AG04449 (cell line): ENCODE measurements at places on chromosomes 16 and 17.

DNA sequence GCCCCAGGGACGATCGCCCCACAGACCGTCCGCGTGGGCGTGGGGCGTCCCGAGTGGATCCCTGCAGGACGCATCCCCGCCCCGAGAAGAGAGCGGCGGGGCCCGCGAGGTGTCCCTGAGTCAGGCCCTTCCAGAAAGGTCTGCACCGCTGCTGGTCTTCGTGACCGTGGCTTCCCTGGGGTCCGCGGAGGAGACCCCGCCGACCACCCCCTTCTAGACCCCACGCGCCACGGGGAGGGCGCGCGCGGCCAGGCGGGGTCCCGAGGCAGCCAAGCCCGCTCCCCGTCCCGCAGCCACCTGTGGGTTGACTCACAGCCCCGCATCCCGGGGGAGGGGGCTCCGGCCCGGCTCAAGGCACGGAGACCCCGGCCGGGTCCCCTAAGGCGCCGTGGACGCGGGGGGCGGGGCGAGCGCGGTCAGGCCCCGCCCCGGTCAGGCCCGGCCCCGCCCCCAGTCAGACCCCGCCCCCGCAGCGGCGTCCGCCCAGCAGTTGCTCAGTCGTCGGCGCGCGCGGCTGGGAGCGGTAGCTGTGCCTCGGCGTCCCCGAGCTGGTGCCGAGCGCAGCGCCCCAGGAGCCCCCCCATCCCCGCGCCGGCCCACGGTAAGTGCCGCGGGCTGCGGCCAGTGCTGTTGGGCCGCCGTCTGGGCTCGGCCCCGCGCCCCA lies at the start of gene BAIAP3:
BAIAP3 (plus strand) TSS at position 497 of the 664 bp plus-strand sequence. CDS start 4,905 bp downstream, outside the sequence.
- DNase-seq, result no peak

GRCh38 chr16:50297301-50298074 lies 31.1 kb downstream of the ADCY7 start:
- no peak for DNase-seq

- no peak for DNase-seq
Observed at GRCh38 chr17:9902120-9902519, 3.0 kb downstream of the RCVRN start.

- DNase-seq, result no peak
Observed at GRCh38 chr17:82325286-82326180, 8.0 kb downstream of the SECTM1 start.

GRCh38 chr17:63944736-63945499 lies 12.8 kb upstream of the CD79B start:
- DNase-seq, result no peak

DNA sequence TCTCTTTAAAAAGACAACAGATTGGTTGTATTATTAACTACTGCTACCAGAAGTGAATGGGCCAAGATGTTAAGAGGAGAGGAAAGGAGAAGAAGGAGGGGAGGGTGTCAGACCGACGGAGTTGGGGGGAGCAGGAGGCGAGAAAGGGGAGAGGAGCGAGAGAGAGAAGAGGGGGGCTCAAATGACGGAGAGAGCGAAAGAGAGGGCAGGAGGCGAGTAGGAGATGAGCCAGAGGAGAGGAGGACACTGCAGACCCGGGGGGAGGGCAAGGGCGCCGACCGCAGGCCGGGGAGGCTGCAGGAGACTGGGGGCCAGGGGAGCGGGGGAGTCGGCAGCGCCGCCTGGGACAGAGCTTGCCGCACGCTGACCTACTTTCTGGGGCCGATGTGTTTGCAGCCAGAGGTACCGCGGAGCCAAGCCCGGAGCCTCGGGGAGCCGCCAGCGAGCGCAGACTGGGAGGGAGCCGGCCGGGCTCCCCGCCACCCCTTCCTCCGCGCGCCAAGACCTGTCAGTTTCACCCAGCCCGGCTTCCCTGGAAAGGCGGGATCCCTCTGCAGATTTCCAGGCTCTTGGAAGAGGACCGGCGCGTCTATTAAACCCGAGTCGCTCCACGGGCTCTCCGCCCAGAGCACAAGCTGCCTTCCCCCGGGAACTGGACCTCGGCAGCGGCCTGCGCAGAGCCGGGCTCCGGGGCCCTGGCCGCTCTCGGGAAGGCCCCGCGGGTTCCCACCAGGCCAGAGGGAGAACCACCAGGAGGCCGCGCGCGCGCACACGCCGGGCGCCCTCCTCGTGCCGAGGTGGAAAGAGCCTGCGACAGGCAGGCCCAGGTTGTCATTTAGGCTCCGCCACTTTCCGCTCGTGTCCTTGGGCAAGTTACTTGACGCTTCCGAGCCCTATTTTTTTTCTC lies 74.6 kb downstream of the CMC2 start:
- DNase-seq, result no peak

DNA sequence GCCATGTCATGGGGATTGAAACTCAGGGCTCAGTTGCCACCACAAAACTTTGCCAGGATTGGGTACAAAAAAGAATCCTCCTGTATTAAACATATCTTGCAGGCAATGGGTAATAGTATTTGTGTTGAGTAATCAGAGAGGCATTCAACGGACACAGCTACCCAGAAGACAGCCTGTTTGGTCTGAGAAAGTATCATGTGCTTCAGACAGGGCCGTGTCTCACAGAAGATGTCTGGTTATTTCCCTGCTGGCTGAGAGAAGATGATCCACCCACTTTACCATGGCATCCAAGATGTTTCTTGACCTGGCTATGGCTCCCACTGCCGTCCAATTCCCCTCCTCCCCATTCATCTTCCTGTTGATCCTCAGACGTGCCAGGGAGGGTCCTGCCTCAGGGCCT lies 304.3 kb upstream of the XYLT1 start:
- DNase-seq, result no peak

DNA sequence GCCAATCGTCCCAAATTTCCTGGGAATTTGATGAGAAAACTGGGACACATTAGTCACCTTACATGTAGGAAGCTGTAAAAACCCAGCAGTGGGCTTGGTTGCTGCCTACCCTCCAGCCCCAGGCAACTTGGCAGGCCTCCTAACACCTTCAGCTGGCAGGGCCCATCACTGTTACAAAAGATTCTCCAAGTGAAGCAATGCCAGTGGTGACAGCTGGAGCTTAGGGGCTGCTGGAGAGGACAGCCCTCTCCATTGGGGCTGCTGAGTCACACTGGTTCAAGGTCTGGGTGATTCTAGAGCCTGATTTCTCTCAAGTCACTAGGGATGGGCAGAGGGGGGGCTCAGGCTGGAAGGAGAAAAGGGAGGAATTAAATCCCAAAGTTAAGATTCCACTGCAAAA lies 180.6 kb downstream of the COPRS start:
- no peak for DNase-seq

GRCh38 chr17:4810696-4811290 lies 3.8 kb downstream of the PLD2 start:
- no peak for DNase-seq

DNA sequence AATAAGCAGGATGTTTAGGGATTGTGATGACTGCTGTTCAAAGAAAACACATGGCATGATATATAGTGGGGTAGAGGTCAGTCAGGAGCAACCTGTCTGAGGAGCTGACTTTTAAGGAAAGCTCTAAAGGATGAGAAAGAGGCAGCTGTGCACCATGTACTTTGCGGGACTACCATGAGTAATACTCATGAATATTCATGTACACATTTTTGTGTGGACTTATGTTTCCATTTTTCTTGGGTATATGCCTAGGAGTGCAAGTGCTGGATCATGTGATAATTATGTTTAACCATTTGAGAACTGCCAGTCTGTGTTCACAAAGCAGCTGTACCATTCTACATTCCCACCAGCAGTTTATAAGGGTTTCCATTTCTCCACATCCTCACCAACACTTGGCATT lies 35.8 kb downstream of the BEAN1 start:
- no peak for DNase-seq

DNA sequence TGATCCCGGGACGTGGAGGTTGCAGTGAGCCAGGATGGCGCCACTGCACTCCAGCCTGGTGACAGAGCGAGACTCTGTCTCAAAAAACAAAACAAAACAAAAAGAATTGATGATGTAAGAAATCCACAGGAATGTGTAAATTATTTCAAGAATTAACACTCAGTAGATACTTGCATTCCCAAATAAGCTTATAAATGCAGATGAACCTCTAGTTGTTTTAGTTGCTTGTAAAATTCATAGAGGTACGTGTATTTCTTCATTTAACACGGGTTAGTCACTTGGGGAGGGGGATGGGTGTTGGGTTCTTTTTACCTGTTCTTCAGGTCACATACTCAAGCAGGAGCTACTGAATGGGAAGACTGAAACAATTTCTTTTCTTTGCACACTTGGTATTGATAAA lies 55.7 kb upstream of the FBXO47 start:
- no peak for DNase-seq

- no peak for DNase-seq
Observed at GRCh38 chr16:5333991-5334390, 236.4 kb upstream of the EEF2KMT start.

DNA sequence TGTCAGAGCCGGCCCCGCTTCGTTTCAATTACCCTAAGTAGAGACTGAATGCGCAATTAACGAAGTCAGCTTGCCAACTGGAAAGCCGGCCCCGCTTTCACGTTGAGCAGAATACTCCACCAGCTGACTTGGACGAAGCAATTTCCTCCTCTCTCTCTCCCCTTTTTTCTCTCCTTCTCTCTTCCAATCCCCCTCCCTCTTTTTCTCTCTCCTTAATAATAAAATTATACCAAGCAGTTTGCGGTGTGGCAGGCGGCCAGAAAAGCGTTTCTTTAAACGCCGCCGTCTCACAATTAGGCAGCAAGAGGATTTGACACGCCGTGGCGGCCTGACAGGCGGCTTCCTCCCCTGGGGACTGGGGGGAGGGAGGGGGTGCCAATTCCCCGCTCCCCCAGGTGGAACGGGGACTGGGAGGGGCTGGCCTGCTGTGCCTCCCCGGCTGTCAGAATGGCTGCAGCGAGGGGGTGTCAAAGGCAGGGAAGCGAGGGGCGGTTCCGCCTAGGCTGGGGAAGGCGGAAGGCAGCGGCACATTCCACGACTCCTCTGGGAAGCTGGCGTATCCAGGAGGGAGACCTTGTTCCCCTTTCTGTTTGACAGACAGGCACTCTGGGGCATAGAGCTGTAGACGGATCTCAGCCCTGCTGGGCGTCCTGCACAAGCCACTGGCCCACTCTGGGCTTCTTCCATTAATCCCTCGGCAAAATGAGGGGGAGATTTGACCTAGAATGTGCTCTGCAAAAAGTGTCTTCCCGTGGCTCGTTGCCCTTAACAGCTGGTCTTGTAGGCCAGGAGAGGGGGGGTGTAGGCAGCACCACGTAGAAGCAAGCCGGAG lies 52.7 kb downstream of the SREBF1 start:
- no peak for DNase-seq

DNA sequence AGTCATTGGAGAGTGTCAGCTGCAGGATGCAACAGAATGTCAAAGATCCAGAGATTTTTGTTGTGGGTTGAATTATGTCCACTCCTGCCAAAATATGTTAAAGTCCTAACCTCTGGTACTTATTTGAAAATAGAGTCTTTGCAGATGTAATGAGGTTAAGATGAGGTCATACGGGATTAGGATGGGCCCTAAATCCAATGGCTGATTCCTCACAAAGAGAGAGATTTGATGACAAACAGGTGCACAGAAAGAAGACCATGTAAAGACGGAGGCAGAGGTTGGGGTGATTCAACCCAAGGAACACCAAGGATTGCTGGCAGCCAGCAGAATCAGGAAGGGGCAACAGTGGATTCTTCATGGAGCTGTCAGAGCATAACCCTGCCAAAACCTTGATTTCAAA lies 34.5 kb upstream of the USP22 start:
- no peak for DNase-seq

DNA sequence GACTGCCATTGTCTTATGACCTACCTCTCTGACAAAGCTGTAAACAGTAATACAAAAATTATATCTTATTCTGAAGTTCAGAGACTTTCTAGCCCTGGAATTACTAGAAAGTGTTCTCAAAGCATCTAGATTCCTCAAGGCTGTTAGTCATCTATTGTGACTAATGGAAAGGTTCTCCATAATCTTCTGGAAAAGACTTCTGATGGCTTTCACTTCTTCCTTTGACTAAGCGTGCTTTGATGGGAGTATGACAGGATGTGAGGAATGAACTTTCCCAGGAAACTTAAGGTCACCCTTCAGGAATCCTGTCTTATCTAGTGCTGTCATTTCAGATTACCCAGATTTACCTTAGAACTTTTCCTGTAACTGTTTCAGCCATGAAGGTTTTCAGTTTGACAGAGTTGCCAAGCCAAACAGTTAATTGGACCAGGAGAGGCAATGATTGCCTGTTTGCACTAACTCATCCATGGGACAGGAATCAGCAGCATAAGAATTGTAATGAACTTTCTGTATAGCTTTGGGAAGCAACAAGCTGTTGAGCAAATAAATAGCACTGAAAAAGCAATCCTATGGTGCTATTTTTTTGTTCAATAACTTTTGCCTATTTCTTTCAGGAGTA lies 43.5 kb downstream of the AP2B1 start:
- DNase-seq, result no peak

- no peak for DNase-seq
Observed at GRCh38 chr17:50511058-50511457, 2.8 kb downstream of the MYCBPAP start.

- no peak for DNase-seq
Observed at GRCh38 chr16:5026664-5027063, 7.1 kb downstream of the NAGPA start.

- no peak for DNase-seq
Observed at GRCh38 chr16:6602405-6602804, 730.2 kb upstream of the RBFOX1 start.

DNA sequence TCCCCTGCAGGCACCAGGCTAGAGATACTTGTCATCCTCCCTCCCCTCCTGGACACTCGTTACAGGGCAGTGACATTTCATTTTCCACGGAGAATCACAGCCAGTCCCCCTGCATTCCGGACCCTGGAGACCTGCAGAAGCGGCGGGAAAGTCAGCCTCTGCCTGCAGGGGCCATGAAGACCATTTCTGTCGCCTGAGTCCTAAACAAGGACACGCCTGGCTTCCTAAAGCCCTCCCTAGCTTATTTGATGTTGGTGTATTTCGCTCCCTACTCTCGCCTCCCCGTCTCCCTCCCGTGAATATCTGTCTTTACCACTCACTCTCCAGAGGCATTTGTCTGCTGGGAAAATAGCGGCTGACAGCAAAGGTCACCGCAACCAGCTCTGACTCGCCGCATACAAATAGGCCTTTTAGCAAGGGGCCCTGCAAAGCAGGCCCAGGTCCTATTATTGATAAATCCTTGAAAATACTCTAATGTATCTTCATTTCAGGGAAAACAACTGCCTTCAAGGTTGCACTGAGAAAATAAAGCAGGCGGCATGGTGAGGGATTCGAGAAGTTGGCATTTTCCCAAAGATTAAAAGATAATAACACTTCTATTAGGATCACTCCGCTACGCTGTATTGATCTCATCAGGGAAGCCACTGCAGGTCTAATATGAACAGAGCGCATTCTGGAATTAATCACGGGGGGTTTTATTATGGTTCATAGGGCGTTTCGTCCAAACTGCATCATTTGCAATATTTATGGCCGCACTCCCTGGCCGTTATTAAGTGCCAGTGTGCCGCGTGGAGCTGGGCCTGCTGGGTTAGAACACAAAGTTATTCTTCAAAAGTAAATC lies 447.1 kb upstream of the CDH5 start:
- no peak for DNase-seq

GRCh38 chr16:51450376-51450775 lies 299.3 kb upstream of the SALL1 start:
- DNase-seq, result no peak

- DNase-seq, result no peak
Observed at GRCh38 chr17:74737299-74738050, 419 bp downstream of the RAB37 start.

GRCh38 chr17:79749958-79750357 lies 19.2 kb downstream of the ENPP7 start:
- DNase-seq, result no peak
